ENCODE measurements at places on chromosomes 7 and 10.

DNA sequence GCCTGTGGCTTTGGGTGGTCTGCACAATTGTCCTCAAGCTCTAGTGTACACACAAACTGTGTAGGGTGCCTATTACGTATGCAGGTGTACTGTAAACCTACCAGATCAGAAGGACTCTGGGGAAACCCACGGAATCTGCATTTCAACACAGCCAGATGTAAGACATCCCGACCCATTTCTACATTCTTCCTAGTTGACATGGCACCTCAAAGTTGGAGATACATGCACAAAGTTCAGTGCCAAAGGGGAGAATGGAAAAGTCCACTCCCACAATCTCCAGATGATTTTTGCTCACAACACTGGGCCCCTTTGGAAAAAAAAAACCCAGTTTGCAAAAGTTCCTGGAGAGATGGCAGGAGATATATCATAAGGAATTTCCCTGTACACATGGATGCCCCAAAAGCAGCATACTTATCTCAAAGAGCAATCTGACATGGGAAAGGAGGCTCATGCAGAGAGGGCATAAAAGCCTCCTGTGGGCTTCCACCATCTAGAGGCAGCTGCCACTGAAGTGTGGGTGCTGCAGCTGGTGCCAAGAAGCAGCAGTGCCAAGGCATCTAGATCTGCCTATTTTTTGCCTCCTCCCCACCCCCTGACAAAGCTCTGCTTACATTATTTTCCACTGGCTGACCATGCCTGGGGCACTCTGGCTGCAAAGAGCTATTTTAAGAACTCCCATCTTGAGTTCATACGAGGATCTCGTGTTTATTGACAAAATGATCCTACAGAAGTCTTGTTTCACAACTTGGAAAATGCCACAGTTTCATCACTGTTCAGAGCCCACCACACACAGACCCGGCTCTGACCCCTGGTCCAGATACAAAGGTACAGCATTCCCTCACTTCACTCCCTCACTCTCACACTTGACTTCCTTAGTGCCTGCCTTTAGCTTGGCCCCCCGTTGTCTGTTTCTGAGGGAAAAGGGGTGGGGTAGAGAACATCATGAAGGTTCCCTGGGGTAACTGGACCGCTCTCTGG, 12.9 kb downstream of the TECTB start:
- no peak for DNase-seq

- no peak for DNase-seq
These were observed 117.6 kb upstream of the TCF7L2 start for GRCh38 chr10:112832361-112832878.

- DNase-seq = peak; percentile 70
These were observed at the start of the genes GLUD1 and SHLD2 for GRCh38 chr10:87094373-87095235. GLUD1 (minus strand) TSS chr10:87094843; CDS start chr10:87094769, 74 bp downstream. SHLD2 (plus strand) TSS chr10:87095206; CDS start chr10:87151355, 56,149 bp downstream.

- DNase-seq = no peak
These were observed 222.7 kb downstream of the PRPF18 start for GRCh38 chr10:13809427-13809826.

DNA sequence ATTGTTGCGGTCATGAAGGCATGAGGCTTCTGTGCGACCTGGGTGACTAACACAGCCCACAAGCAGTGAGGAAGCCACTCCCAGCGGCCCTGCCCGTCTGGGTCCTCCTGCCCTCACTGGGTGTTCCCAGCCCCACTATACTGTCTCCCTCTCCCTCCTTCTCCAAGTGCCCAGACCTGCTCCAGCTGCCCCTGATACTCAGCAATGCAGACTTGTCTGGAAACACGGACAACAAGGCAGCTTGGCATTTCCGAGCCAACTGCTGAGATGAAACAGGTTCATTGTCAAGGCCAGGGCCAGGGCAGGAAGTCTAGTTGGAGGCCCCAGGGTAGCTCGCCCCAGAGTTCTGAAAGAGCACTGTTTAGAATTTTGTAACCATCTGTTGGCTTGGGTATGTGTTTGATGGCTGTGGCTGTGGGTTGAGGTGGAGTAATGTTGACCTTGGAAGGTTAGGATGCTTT, 95.7 kb downstream of the RBM20 start:
- no peak for DNase-seq

- DNase-seq = no peak
These were observed 315.2 kb upstream of the GLI3 start for GRCh38 chr7:42552227-42552626.

DNA sequence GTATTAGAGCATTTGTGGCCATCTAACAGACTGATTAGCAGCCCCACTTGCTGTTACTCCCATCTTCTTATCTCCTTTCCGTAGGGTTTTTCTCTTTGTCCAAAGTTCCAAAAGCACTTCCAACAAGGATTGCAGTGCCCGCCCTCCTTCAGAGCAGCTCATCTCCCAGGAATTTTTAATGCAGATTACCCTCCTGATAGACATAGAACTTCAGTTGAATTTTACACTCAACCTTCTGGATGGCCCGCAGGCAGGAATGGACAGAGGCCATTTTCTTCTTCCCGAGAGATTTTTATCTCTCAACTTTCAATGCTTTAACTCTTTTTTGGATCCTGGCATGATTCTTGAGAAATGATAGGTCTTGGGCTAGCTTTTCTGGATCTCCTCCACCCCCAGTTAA, 23.3 kb downstream of the PRKG1 start:
- no peak for DNase-seq

GRCh38 chr7:77664715-77665114, 31.5 kb upstream of the RSBN1L start:
- no peak for DNase-seq

GRCh38 chr7:126493801-126494200, 758.9 kb downstream of the GRM8 start:
- DNase-seq = no peak

DNA sequence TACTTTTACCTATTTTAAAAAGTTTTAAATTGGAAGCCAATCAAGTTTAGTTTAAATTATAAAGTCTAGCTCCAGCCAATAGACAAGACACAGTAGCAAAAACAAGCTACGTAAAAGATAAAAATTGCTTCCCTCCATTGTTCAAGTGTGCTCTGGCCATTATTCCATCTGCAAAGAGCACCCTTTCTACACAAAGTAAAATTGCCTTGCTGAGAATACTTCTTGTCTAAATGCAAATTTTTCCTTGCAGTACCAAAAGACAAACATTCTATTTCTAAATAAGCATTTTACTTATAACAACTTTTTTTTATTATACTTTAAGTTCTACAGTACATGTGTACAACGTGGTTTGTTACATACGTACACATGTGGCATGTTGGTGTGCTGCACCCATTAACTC, 75.9 kb upstream of the ZNF746 start:
- no peak for DNase-seq

DNA sequence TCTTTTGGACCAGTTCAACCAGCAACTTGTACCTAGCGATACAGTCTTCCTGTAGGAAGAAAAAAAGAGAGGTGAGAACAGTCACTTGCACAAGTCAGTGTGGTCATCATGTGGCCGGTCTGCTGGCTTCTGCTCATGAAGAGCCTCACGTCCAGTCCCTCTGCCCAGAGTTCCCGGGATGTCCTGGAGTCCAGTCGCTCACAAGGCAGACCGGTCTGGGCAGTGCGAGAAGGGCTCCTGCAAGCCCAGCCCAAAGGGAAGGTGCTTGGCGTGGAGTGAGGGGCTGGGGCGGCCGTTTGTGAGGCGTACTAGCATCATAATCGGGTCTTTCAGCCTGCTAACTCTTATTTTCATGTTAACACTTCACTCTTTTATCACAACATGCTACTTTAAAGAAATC, 222.7 kb downstream of the MLLT10 start:
- no peak for DNase-seq

GRCh38 chr10:131421381-131421780, 109.9 kb upstream of the TCERG1L start:
- no peak for DNase-seq

DNA sequence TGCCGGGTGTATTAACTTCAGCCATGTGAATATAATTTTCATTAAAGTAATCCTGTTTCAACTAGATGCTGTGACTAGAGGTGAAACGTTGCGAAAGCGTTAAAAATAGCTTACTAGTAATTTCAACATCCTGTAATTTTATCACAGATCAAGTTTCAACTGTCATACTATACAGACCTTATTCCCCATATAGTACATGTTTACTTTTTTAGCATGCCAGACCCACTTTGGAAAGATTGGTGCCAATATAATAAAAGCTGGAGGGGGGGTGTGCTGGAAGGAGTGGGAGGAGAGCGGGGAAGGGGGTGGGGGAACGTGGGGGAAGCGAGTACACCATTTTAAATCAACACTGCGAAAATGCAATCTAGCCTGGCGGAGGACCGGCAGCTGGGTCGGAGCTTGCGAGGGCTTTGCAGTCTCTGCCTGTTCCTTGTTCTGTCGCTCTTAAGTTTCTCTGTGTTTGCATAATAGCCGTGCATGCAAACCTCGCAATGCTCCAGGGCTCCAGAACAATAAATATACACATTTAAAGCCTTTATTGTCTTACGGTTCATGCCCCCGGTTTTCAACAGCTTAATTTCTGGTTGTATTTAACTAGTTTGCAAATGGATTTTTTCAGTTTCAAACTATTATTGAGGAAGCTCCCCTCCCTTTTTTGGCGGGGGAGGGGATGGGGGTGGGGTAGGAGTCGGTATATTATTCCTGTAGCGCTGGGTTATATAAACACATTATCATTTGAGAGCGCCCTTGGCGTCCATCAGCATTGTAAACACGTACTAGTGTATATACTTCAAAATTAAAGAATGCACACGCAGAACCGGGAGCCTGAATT, 1.3 kb upstream of the ARID5B start:
- DNase-seq = peak; percentile 71

DNA sequence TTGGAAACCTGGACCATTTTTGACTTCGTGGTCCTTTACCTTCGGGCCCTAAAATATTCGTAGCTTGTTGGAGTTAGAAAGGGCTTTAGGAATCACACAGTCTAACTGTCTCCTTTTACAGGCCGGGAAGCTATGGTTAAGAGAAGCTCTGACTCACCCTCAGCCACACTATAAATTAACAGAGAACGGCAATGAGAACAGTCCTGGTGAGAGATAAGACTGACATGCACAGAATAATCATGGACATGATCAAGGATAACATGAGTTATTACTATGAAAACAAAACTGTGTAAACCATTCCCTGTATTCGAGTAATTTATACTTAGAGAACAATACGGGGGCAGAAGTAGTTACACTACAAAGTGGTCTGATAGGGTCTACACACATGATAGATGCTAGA, 162.5 kb upstream of the MALRD1 start:
- DNase-seq = no peak

- DNase-seq = no peak
These were observed 37.3 kb downstream of the SH3PXD2A start for GRCh38 chr10:103818105-103818504.

DNA sequence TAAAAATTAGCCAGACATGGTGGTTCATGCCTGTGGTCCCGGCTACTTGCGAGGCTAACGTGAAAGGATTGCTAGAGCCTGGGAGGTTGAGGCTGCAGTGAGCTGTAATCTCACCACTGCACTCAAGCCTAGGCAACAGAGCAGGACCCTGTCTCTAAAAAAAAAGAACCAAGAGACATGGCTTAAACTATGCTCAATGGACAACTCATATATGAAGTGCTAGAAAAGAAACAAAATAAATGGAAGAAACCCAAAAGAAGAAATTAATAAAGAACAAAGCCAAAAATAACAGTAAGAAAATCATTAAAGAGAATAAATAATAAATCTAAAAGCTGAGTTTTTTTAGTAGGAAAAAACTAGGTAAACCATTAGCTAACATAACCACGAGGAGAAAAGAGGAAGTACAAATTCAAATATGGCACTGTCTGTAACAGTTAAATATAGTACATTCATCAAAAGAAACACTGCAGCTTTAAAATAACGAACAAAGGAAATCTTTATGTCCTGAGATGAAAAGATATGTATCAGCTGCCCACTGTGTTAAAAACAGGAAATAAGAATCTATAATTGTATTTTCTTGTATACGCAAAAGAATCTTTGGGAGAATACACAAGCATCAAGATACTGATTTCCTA, 48.7 kb downstream of the UPF2 start:
- no peak for DNase-seq

GRCh38 chr7:12884856-12885440, 197.5 kb downstream of the ARL4A start:
- DNase-seq = no peak

DNA sequence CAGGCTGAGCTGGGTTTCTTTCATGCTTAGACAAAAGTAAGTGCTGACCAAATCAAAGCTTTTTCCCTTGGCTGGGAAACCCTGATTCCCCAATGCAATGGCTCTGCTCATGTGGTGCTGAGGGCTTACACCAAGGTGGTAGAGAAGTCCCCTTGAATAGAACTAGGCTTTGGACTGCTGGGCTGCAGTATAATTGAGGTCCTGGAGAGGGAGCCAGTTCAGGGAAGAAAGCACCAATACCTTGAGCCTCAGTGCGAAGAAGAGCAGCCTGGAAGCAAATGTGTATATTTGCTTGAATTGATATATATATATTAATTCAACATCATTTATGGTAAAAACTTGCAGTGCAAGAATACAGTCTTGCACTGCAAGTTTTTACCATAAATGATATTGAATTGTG, 391.1 kb downstream of the RPS24 start:
- no peak for DNase-seq

GRCh38 chr10:17682236-17682946, 38.4 kb downstream of the STAM start:
- DNase-seq = no peak

DNA sequence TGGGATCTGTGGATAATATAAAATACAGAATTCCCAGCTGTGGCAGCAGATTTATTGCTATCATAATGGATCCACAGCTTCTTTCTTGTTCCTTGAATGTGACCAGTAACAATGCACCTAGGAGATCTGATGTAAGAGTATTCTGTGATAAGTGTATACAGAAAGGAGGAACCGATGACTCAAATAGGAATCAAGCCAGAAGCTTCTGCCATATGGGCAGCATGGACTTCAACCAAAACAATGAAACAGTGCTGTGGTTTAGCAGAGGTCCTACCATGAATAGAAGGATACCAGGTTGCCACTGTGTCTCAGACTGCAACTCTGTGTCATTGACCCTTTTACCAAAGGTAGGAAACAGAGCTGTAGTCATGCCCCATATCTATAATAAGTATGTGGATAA, 81.8 kb downstream of the PTPRZ1 start:
- peak; percentile 27 for DNase-seq

GRCh38 chr7:22660293-22660692, 66.7 kb upstream of the IL6 start:
- no peak for DNase-seq

GRCh38 chr10:5860066-5860465, 29.6 kb downstream of the ANKRD16 start:
- DNase-seq = no peak

Data from fibroblast of skin of left quadriceps (primary cell).